NCI-H510A treated with DMSO at 0.1 percent for 48 hours (cell line): ENCODE measurements at places on chromosomes 5 and 9.

- DNase-seq, result no peak
Measured at GRCh38 chr5:52334367-52334766, 453.3 kb upstream of the ITGA1 start.

DNA sequence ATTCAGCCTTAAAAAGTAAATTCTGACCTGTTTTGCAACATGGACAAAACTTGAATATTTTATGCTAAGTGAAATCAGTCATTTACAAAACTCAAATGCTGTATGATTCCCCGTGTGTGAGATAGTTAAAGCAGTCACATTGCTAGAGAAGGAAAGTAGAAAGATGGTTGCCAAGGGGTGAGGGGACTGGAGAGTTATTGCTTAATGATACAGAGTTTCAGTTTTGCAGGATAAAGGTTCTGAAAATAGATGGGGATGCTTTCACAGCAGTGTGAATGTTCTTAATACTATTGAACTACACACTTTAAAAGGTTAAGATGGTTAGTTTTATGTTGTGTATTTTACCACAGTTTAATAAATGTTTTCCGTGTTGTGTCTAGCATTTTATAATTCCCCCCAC, 51.2 kb downstream of the SGCD start:
- DNase-seq, result no peak

DNA sequence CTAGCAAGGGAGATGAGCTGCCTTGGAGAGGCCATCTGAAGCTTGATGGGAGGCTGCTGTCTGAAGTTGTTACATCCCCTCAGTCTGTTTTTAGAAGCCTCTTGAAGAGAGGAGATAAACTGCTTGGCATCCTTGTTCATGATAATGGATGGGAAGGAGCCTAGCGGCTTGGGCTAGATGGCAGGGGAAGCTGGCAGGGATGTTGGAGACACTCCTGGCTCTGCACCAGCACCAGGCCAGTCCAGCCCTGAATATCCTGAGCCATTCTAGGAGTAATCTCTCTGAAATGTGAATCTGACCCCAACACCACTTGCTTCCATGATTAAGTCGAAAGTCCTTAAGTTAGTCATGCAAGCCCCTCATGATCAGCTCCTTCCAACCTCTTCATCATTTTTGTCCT, 310.5 kb downstream of the NSG2 start:
- no peak for DNase-seq

DNA sequence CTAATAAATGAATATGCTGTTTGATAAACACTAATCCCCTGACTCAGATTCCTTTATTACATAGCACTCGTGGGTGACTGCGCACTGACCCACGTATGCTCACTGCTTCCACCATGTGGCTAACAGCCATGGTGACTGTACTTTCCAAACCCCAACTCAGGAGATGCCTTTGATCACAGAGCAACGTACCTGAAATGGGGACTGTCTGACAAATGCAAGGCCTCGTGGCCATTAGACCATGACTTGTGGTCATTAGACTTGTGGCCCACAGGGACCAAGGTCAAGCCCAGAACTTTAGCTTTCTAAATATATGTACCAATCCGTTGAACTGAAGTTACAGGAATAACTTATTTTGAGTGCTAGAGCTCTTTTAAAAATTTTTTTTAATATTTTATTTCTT, 46.6 kb downstream of the CYFIP2 start:
- peak; percentile 6 for DNase-seq

- DNase-seq, result peak; percentile 14
Measured at GRCh38 chr5:157816682-157817386, 42.1 kb downstream of the CLINT1 start.

- no peak for DNase-seq
Measured at GRCh38 chr9:86644675-86645034, 290.4 kb upstream of the TUT7 start.

DNA sequence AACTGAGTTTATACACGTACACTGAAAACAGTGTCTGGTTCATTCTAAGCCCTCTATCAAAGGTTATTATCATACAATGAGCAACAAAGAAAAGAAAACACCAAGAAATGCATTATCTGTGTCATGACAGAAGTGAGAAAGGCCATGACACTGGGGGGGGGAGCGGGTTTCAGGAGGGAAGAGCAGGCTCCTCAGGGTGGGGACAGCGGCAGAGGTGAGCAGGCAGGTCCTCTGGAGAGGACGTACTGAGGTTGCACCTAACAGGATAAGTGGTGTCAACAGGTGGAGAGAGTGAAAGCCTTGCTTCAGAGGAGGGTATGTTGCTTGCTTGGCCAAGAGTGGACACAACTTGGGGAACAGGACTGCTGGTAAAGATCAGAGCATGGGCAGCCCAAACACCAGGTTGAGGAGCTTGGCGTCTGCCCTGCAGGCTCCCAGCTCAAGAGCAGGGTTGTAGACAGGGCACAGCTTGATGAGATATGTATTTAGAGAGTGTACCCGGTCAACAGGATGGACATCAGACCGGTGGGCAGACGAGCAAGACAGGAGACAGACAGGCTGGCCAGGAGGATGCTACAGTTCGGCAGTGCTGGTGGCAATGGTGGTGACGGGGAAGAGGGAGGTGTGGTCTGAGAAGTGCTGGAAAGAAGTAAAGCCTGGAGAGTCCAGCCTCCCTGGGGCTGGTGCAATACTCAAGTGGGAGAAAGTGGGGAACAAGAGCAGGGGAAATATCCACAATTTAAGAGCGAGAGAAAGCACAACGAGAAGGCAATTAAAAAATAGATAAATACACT, 10.3 kb downstream of the WHRN start:
- DNase-seq, result peak; percentile 24

GRCh38 chr9:106745457-106745856, 117.5 kb upstream of the ZNF462 start:
- DNase-seq, result no peak

DNA sequence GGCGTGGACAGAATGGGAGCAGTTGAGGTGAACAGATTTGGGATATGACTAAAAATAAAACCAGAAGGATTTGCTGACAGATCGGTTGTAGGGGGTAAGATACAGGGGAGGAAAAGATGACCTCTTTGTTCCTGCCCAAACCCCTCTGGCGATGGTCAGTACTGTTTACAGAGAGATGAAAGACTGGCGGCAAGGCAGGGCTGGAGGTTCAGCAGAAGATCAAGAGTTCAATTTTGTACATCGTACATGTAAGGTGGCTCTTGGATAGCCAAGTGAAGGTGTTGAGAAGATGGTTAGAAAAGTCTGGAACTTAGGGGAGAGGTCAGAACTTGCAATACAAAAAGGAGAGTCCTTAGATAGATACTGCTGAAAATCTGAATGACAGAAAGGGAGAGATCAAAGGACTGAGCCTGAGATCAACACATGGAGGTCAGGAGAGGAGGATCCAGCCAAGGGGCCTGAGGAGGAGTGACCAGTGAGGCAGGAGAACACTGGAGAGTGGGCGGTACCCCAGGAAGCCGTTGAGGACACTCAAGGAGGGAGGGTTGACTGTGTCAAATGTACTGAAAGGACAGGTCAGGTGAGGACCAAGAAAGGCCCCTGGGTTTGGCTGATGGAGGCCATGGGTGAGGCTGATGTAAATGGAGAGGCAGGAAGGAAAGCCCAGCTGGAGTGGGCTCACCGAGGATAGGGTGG, 7.1 kb downstream of the IL4 start:
- no peak for DNase-seq

DNA sequence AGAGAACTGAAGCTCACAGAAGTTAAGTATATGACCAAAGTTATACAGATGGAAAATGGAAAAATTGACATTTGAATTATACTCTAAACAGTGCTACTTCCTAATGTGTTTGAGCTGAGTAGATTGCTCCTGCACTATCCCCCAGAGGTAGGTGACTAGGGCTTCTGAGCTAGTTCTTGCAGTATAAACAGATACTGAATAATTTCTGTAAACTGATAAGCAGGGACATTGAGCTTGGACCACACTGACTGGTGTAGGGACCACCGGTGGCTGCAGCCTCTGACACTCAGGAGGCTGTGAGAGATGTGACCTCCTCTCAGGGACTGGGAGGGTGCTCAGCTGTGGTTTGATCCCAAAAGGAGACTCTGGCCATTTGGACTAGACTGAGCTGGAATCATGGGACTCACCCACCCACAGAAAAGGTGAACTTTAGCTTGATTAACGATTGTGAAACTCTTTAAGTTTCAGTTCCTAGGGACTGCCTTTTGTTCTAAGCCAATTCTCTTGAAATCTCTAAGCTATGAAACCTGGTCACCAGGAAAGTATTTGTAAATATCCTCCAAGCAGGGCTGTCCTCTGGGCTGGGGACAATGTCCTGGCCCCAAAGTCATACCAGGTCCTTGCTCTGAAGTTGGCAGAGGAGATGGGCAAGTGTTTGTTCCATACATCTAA, 291.5 kb downstream of the SEC61B start:
- no peak for DNase-seq

GRCh38 chr5:135930029-135930948, 24.5 kb downstream of the LECT2 start:
- DNase-seq, result no peak
